ENCODE measurements at places on chromosomes 6 and 20. TPM values are rescaled to one million over a fixed set of nuclear protein-coding genes. Genes with fewer than 3 reads are reported as not detected.

The OLIG3 gene
- polyA plus RNA-seq = not detected

The SPATS1 gene
- polyA plus RNA-seq = not detected

DNA sequence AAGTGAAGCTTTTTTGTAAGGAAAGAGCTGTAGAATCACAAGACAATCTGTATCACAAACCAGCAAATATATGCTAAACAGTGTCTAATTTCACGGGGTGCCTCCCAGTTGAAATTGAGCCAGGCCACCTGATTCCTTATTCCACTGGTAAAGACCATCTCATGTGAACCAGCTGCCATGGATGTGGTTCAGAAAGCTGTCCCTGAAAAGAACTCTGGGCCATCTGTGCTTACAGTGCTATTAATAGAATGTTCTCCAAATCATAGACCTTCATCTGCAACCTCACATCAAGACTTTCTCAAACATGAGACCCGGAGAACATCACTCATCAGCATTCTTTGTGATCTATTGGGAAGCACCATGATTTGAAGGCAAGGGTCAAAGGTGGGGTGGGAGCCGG lies 89.7 kb downstream of the FBXO5 start:
- no peak for DNase-seq
- H3K4me3 ChIP-seq = no peak overlapping the region
- H3K27me3 ChIP-seq = no peaks in the 10 kb centered on the region
- no peaks in the 10 kb centered on the region for H3K36me3 ChIP-seq
- no peak overlapping the region for H3K27ac ChIP-seq

DNA sequence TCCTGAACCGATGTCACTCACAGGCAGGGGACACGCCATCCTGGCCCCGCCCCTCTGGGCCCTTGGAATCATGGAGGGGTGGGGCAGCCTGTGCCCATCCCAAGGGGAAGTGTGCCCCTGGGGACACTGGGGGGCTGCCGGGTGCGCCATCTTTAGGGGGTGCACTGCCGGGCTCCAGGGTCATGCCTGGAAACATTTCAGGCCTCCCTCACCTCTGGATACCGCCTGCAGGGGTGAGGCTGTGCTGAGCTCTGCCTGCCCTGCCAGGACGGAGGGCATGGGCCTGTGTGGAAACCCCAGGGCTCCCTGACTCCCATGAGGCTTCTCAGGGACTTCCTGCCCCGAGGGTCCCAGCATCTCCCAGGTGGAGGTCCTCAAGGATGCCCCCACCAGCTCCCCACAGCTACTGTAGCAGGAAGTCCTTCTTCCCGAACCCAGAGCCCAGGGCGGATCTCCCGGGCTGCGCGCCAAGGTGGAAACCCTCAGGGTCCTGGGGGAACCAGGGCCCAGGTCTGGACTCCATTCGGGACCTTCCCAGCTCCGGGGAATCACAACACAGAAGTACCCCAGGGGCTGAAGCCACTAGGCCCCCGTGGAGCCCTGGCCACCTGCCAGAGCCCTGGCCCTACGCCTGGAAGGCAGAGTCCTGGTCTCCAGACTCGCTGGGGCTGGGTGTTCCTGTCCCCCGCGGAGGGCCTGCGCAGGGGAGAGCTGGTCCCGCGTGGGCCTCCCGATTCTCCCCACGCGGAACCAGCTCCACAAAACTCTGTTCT lies 15.6 kb downstream of the CHRNA4 start:
- no peaks in the 10 kb centered on the region for H3K4me1 ChIP-seq
- H3K36me3 ChIP-seq = no peaks in the 10 kb centered on the region
- no peak for DNase-seq
- H3K4me3 ChIP-seq = no peak overlapping the region
- H3K27ac ChIP-seq = no peak overlapping the region

The COL12A1 gene
- polyA plus RNA-seq = 96.9 TPM

DNA sequence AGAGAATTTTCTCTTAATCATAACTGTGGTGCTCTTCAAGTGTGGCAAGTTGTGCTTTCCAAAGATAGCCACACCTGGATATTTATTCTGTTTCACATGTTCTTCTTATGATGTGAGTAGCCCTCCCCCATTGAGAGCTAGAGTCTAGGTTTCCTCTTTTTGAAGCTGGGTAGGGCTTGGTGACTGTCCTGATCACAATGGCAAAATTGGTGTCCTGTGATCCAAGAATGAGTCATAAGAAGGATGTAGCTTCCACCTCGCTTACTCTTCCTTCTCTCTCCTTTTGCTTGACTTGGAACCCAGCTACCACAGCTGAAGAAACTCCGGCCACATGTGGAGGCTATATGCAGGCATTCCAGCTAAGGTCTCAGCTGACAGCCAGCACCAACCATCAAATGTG lies 7.4 kb upstream of the IGF2R start:
- H3K27ac ChIP-seq = peak overlapping the region; percentile 18
- H3K27me3 ChIP-seq = no peaks in the 10 kb centered on the region
- DNase-seq = no peak
- H3K4me3 ChIP-seq = no peak overlapping the region
- H3K4me1 ChIP-seq = peaks cover 22% of the 10 kb centered on the region

DNA sequence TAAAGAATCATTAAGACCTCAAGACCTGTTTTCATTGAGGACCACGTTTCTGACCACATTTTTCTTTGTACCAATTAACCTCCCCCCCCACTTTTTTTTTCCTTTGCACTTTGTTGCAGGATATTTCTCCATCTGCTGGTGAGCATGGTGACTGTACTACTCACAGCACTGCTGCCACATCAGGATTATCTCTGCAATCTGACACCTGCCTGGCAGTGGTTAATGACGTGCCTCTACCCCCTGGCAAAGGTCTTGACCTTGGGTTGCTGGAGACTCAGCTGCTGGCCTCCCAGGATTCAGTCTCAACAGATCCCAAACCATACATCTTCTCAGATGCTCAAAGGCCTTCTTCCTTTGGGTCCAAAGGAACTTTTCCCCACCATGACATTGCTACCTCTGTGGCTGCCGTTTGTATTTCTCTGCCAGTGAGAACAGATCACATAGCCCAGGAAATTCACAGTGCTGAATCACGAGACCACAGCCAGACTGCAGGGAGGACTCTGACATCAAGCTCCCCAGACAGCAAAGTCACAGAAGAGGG lies 46.6 kb upstream of the EDN3 start:
- H3K27ac ChIP-seq = no peak overlapping the region
- DNase-seq = no peak
- no peaks in the 10 kb centered on the region for H3K27me3 ChIP-seq
- no peaks in the 10 kb centered on the region for H3K4me1 ChIP-seq
- no peak overlapping the region for H3K4me3 ChIP-seq

The CYP39A1 gene
- 1.5 TPM for polyA plus RNA-seq

GRCh38 chr6:107740496-107741190 lies 83.5 kb downstream of the SCML4 start:
- no peaks in the 10 kb centered on the region for H3K36me3 ChIP-seq
- peaks cover 40% of the 10 kb centered on the region for H3K27me3 ChIP-seq
- H3K4me3 ChIP-seq = no peak overlapping the region
- no peaks in the 10 kb centered on the region for H3K4me1 ChIP-seq

- no peaks in the 10 kb centered on the region for H3K27me3 ChIP-seq
- H3K36me3 ChIP-seq = no peaks in the 10 kb centered on the region
- no peaks in the 10 kb centered on the region for H3K4me1 ChIP-seq
- H3K27ac ChIP-seq = no peak overlapping the region
- DNase-seq = no peak
- H3K4me3 ChIP-seq = no peak overlapping the region
Observed at GRCh38 chr6:112522587-112522986, 175.5 kb downstream of the RFPL4B start.

The NKAIN2 gene
- polyA plus RNA-seq = not detected

- DNase-seq = no peak
- H3K4me3 ChIP-seq = no peak overlapping the region
- no peak overlapping the region for H3K27ac ChIP-seq
- H3K36me3 ChIP-seq = no peaks in the 10 kb centered on the region
Observed at GRCh38 chr20:45918779-45919537, 7.0 kb upstream of the PLTP start.

DNA sequence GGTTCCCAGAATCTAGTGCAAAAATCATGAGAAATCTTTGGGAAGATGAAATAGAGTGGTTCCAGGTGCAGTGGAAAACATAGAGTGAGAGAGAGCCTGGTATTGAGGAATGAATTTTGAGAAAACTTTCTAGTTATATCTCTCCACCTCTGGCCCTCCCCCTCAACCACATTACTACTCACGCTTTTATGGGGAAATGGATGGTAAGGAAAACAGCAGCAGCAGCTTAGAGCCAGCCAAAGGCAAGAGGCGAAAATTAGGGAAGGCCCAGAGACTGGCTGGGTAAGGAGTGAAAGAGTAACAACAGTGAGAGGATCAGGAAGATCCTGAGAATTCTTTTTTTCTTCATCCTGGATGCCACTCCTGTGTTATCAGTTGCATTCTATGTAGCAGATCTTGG lies 187.9 kb upstream of the ECI2 start:
- no peak for DNase-seq
- no peak overlapping the region for H3K4me3 ChIP-seq
- H3K4me1 ChIP-seq = peaks cover 51% of the 10 kb centered on the region
- H3K27ac ChIP-seq = peak overlapping the region; percentile 65

DNA sequence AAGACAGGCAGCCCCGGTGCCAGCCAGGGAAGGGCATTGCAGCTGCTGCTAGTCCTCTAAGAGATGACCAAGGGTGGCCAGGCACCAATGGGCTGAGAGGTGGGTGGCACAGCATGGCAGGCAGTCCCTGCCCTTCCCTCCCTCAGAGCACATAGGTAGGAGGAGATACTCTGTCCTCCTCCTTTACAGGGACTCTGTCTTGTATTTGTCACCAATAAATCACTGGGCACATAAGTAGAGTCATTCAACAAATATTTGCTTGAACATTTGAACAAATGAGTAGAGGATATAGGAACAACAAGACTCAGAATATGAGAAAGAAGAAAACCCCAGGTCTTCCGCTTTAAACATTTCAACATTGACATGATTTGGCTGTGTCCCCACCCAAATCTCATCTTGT lies 69.4 kb upstream of the CLDN20 start:
- H3K4me3 ChIP-seq = no peak overlapping the region
- no peaks in the 10 kb centered on the region for H3K36me3 ChIP-seq
- peaks cover 4% of the 10 kb centered on the region for H3K4me1 ChIP-seq

DNA sequence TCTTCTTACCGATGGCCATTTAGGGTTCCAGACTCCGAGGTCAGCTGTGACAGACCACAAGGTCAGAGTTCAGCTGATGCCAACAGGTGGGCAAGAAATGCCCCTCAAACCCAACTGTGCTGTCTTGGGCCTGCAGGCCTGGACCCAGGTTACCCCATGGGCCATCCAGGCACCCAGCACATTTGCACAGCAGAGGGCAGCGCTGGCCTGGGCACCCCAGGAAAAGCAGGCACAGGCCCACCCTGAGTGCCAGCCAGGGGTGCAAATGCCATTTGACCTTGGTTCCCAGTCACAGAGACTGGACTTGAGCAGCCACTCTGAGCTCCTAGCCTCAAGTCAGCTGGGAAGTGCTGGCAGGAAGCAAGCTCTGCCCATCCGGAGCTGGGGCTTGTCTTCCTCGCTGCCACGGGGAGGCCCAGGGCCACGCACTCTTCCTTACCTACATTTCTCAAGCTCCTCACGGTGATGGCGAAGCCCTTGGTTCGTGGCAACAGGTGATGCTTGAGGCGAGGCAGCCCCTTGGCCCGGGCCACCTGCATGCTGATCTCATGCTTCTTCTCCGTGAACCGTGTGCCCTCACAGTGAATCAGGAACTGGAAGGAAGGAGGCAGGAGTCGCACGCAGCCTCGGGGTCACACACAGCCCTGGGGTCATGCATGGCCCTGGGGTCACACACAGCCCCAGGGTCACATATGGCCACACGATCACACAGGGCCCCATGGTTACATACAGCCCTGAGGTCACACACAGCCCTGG lies 120.8 kb downstream of the AGPAT4 start:
- H3K36me3 ChIP-seq = no peaks in the 10 kb centered on the region
- no peak overlapping the region for H3K4me3 ChIP-seq
- no peaks in the 10 kb centered on the region for H3K4me1 ChIP-seq
- H3K27me3 ChIP-seq = no peaks in the 10 kb centered on the region
- no peak overlapping the region for H3K27ac ChIP-seq

The ENPP4 gene
- polyA plus RNA-seq = 0.01 TPM

GRCh38 chr20:49559411-49560081 lies 8.4 kb downstream of the PTGIS start:
- no peaks in the 10 kb centered on the region for H3K36me3 ChIP-seq
- no peak overlapping the region for H3K4me3 ChIP-seq
- no peak for DNase-seq
- H3K4me1 ChIP-seq = no peaks in the 10 kb centered on the region
- H3K27ac ChIP-seq = no peak overlapping the region
- H3K27me3 ChIP-seq = peaks cover 16% of the 10 kb centered on the region

- H3K4me3 ChIP-seq = no peak overlapping the region
- H3K36me3 ChIP-seq = peaks cover 61% of the 10 kb centered on the region
- DNase-seq = no peak
- H3K4me1 ChIP-seq = peaks cover 60% of the 10 kb centered on the region
- H3K27me3 ChIP-seq = no peaks in the 10 kb centered on the region
Observed at GRCh38 chr20:31705598-31706597, 16.8 kb downstream of the BCL2L1 start.

The TPBG gene
- 69.1 TPM for polyA plus RNA-seq

- H3K36me3 ChIP-seq = no peaks in the 10 kb centered on the region
- H3K4me1 ChIP-seq = peaks cover 22% of the 10 kb centered on the region
- no peak for DNase-seq
- H3K4me3 ChIP-seq = no peak overlapping the region
- H3K27ac ChIP-seq = peak overlapping the region; percentile 33
Observed at GRCh38 chr20:38186788-38187221, 21.7 kb upstream of the TGM2 start.

The CASS4 gene
- polyA plus RNA-seq = not detected

The AIF1 gene
- not detected for polyA plus RNA-seq

DNA sequence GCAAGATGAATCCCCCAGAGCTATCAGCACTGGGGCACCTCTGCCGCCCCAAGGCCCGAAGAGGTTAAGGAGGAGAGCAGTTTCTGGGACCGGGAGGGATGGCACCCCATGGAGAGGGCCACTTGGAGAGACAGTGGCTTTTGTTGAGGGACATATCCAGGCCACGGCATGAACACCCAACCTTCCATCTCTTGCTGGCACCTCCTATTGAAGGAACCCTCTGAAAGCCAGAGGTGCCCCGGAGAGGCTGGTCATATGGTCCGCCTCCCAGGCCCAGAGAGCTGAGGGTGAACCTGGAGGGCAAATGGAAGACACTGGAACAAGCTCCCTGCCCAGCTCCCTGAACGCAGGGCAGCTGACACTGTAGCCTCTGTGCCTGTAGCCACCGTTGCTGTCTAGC lies 167.0 kb downstream of the NFATC2 start:
- peaks cover 7% of the 10 kb centered on the region for H3K27me3 ChIP-seq
- H3K27ac ChIP-seq = no peak overlapping the region

DNA sequence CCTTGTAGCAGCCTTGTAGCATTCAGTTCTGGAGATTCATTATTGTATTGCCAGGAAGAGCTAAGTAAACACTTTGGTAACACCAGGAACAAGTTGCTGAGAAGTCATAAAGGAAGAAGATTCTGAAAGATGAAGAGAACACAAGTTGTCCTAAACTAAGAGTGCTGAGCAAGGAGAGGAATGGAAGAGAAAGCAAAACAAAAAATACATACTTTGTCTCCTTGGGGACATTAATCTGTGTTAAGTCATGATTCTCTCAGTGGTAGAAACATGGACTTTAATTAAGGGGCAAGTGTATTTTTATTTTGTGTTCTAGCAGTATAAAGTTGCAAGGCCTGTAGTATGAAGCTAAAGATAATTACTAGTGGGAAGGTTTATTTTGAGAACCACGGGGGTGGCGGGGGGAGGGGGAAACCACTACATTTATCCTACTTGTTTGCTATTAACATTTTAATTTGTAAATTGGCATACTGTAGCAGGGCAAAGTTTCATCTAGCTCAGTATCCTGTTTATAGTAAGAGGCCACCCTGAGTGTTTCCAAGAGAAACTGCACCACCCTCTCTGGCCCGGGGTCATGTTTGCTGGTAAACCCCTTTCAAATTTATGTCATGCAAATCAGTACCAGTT lies 463.0 kb downstream of the CDKAL1 start:
- no peak overlapping the region for H3K4me3 ChIP-seq
- no peak overlapping the region for H3K27ac ChIP-seq

The TMC2 gene
- not detected for polyA plus RNA-seq
